ENCODE measurements at places on chromosomes 4 and X. TPM values are rescaled to one million over a fixed set of nuclear protein-coding genes. Genes with fewer than 3 reads are reported as not detected.

- no peak for DNase-seq
Measured at GRCh38 chrX:17559728-17560379, 177.4 kb upstream of the SCML1 start.

GRCh38 chr4:26217961-26218676 lies 102.7 kb upstream of the RBPJ start:
- no peak for DNase-seq

DNA sequence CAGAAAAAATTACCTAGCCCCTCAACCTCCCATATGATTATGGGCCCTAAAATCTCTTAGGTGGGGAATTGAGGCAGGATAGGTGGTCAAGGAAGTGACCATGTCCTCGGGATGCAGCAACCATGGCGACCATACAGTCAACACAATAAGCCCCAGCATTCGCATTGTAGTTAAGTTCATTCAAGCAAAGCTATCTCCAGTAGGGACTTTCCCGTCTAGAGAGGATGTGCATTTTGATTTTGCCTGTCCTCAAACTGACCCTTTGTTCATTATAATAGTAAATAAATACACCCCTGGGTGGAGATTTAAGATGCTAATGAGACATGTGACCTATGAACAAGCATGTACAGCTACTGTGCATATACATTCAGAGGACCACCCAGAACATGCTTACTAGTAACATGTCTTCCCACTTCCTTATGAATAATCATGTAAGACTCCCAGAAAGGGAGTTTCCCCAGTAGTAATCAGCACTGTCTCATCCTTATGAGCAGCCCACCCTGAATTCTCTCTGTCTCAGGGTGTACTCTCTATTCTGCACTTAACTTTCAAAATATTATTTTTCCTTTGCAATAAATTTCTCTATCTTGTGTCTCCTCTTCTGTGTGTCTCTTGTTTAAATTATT lies 74.3 kb downstream of the NUDT11 start:
- DNase-seq: no peak

DNA sequence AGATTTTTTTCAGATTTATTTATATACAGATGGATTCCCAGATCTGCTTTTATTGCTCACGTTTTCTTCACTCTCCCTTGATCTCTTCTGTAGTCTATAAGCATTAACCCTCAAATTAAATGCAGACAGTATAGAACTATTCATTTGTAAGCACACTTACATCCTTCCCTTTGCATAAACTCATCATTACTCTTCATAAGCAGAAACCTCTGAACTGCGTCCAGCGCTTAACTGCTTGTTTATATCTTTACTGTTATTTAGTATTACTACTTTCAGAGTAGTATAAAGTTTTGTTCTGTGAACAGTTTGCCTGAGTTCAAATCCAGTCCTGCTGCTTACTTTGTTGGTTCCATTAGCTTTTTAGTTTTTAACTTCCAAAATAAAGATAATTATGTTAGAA lies 132.9 kb downstream of the STIM2 start:
- no peak for DNase-seq

The GPR173 gene
- total RNA-seq: 0.35 TPM

DNA sequence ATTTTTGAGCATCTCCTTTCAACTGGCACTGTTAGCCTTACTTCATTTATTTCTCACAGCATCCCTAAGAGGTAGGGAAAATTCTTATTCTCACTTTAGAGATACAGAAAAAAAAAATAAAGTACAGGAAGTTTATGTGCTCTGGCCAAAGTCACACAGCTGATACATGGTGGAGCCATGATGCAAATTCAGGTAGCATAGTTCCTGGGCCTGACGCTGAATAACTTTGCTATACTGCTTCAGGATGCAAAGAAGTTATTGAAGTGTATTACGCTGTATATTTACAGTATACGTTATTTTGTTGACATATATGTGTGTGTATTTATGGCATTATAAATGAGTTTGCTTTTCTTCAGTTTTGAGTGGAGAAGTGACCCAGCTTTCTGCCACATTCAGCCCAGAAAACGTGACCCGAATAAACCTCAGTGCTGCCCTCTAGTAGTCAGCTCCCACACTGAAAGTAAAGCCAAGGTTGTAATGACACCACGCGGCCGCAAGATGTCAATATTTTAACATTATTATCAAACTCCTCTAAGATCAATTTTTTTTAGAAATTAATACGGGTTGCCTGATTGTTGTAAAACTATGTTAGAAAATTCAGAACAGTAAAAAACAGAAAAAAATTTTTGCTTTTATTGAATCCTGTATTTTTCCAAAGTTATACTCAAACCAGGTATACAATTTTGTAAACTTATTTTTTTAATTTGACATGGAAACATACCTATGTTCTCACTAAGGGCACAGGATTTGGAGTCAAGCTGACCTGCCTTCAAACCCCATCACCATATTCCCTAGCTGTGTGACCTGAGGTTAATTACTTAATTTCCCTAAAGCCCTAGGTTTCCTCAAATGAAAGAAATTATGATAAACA lies 3.8 kb upstream of the GUCY2F start:
- DNase-seq: peak; percentile 73

GRCh38 chr4:104967034-104967401 lies 179.7 kb upstream of the TET2 start:
- DNase-seq: no peak

DNA sequence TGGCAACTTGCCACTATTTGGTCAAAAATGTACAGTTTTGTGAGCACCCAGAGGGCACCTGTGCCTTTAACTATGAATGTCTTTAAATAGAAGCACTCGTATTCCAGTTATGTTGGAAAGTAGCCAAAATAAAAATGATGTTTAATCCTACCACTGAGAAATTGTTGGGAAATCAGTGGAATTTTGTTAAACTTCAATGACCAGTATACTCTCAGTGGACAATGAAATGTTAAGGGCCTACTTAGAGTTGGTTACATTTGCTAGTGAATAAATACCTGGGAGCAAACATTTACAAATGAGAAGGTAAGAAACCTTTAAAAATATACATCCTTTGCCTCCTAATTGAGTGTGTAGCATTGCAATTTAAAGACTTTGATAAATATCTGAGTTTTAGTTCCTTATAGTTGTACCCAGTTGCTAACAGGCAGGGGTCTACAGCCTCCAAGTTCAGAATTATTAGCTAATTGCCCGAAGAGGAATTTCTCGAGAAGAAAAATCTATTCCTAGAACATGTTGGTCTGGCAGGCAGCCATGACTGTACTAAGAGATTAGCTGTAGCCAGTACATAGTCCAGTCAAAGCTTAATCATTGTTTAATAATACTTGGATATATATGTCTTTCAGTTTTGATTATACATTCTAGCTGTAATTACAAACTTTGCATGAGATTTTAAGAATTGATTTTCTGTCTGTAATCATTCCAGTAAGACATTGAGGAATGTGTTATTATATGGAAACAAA lies 93.2 kb downstream of the IL1RAPL2 start:
- DNase-seq: peak; percentile 53

DNA sequence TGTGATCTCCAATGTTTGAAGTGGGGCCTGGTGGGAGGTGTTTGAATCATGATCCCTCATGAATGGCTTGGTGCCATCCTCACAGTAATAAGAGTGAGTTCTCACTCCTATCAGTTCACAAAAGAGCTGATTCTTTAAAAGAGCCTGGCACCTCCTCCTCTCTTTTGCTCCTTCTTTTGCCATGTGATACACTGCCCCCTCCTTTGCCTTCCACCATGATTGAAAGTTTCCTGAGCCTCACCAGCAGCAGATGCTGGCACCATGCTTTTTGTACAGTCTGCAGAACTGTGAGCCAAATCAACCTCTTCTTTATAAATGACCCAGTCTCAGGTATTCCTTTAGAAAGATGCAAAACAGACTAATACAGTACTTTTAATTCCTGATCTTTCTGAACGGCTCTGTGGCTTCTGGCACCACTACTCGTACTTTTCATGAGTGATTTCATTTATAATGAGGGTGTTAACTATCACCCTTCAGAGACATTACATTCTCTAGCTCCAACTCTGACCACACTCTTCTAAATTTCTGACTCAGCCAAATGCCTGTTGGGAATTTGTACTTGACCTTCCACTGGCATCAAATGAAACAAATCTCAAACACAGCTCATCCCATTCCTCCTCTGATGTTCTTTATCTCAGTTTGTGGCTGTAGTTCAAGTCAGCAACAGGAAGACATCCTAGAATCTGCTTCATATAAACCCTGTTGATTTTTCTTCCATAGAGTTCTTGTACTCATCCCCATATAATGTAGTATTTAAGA lies 4.2 kb downstream of the UFSP2 start:
- DNase-seq: no peak

The SLC38A5 gene
- 1.2 TPM for total RNA-seq

DNA sequence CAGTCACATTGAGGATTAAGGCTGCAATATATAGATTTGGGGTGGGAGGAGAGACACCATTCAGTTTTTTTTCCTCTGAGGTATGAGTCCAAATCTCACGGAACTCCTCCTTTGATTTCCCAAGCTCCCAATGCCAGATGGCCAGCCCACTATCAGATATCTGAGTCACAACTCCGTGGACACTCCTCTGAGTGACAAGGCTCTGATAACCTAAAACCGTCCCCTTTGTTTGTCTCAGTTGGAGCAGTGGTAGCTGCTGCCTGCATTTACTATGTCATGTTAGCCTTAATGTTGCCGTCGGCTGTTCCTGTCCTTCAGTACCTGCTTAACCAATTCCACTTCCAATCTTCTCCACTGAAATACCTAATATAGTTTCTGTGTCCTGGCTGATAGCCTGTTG lies 107.3 kb downstream of the DTHD1 start:
- no peak for DNase-seq

DNA sequence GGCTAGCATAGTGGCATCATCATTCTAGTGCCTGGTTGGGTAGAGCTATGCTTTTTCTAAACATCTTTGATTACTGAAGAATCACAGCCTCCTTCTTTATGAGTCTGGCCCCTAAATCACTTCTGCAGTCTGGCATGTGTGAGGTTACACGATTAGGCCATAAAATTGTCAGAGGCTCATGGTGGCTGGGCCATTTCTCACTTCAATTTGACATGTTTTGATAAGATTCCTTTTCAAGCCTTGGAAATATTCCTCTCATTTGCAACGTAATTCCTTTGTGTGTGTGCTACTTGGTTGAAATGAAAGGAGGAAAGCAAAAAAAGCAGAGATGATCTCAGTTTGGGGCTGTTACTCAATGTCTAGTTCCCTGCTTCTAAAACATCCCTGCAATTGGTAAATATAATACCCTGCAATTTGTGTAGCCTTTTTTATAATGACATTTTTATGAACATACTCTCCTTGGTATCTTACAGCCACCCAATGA lies 6.2 kb downstream of the CCKAR start:
- DNase-seq: no peak

DNA sequence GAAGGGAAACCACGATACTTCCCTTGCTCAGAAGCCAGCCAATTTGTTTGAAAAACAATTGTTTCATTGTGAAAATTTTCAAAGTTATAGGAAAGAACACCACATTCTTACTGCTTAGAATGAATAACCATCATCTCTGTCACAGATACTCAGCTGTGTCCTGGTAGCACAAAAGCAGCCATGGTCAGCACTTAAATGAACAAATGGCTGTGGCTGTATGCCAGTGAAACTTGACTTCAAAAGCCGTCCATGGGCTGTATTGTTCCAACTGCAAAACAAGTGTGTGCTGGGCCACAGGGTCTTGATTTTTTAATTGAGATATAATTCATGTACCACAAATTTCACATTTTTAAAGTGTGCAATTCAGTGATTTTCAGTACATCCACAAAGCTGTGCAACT lies 19.6 kb downstream of the NSDHL start:
- no peak for DNase-seq

DNA sequence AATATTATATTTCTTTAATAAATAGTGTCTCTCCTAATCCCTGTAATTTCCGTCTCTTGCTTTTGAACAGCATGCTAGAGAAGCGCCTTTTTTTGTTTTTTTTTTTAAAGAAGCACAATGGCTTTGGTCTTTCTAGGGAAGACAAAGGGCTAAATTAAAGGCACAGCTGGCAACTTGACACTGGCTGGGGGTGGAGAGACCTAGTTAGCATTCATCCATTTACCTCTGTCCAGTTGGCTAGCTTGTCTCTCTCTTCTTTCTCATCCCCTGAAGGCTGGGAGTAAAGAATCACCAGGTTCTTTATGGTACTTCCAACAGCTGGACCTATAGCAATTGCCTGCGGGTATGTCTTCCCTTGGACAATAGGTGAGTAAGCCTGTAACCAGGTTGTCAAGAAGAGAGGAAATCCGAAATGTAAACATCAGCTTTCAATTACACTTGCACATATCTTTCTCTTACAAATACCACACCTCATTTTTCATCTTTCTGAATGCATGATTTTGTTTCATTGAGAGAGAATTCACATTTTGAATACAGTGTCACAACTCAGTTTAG lies 178.4 kb upstream of the GPR101 start:
- no peak for DNase-seq

The GBA3 gene
- not detected for total RNA-seq

DNA sequence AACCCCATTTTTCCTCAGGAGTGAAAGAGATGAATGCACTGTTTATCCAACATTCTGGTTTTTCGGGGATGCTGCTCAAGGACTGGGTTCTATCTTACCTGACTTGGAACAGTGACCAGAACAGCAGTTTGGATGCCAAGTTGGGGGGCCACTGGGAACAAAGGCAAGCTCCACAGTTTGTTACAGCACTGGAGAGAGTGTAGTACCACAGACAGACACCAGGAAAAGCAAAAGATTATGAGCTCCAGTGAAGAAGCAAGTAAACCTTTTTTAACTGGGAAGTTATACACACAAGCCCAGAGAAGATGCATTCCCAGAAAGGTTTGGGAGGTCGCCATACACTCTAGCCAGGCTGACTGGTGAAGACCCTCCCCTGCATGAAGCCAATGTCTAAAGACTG lies 13.6 kb downstream of the C4orf36 start:
- no peak for DNase-seq

GRCh38 chrX:47030339-47030738 lies 47.9 kb upstream of the RGN start:
- DNase-seq: no peak

- DNase-seq: no peak
Measured at GRCh38 chr4:40258627-40259026, 61.8 kb downstream of the RHOH start.

The CXXC4 gene
- total RNA-seq: 5.4 TPM

The FGF13 gene
- 0.51 TPM for total RNA-seq

- no peak for DNase-seq
Measured at GRCh38 chr4:112451831-112452230, 64.1 kb downstream of the NEUROG2 start.

The TEX28 gene
- not detected for total RNA-seq

DNA sequence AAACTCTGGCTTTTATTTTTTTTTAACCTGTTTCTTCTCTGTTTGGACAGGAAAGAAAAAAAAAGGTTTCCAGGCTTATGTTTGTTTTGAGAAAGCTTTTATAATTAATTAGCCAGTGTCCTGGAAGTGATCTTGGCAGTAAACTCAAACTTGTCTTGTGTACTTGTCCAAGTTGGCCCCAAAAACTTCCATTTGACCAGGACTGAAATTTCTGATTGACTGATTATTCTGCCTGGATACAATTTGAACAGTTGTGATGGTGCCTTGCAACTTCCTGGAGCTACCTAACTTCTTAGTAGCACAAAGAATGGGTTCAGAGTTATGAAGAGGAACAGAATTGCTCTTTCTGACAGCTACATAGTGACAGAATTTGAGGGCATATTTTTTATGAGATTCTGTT lies 62.0 kb downstream of the SLC4A4 start:
- DNase-seq: no peak

GRCh38 chr4:78369679-78370078 lies 181.9 kb upstream of the ANXA3 start:
- DNase-seq: no peak

GRCh38 chr4:26900765-26901164 lies 40.1 kb downstream of the STIM2 start:
- DNase-seq: no peak

- DNase-seq: no peak
Measured at GRCh38 chr4:161206528-161207080, 957.2 kb downstream of the FSTL5 start.
